ENCODE measurements at places on chromosomes 12 and 14. TPM values are rescaled to one million over a fixed set of nuclear protein-coding genes. Genes with fewer than 3 reads are reported as not detected.

- H3K4me3 ChIP-seq: no peak overlapping the region
- no peaks in the 10 kb centered on the region for H3K36me3 ChIP-seq
- no peaks in the 10 kb centered on the region for H3K4me1 ChIP-seq
- H3K27me3 ChIP-seq: no peaks in the 10 kb centered on the region
- H3K27ac ChIP-seq: no peak overlapping the region
Measured at GRCh38 chr12:70962226-70962794, 41.8 kb upstream of the PTPRR start.

SIX6 gene
- not detected for total RNA-seq

DNA sequence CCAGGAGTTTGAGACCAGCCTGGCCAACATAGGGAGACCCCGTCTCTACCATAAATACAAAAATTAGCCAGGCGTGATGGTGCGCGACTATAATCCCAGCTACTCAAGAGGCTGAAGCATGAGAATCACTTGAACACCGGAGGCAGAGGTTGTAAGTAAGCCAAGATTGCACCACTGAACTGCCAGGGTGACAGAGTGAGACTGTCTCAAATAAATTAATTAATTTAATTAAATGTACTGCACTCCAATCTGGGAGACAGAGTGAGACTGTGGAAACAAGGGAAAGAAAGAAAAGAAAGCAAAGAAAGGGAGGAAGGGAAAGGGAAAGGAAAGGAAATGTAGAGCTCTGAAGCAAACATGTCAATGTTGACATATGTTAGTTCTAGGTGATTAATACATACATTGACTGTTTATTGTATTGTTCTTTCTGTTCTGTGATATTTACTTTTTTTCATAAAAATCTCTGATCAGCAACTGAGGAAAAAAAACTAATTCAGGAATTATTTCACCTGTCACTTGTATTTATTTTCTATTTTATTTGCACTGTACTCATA is 99.6 kb downstream of the DENND5B start:
- no peaks in the 10 kb centered on the region for H3K36me3 ChIP-seq
- no peak for DNase-seq
- no peak overlapping the region for H3K27ac ChIP-seq

- DNase-seq: no peak
- no peak overlapping the region for H3K27ac ChIP-seq
- no peaks in the 10 kb centered on the region for H3K36me3 ChIP-seq
Measured at GRCh38 chr12:76308866-76309265, 39.3 kb downstream of the BBS10 start.

DNA sequence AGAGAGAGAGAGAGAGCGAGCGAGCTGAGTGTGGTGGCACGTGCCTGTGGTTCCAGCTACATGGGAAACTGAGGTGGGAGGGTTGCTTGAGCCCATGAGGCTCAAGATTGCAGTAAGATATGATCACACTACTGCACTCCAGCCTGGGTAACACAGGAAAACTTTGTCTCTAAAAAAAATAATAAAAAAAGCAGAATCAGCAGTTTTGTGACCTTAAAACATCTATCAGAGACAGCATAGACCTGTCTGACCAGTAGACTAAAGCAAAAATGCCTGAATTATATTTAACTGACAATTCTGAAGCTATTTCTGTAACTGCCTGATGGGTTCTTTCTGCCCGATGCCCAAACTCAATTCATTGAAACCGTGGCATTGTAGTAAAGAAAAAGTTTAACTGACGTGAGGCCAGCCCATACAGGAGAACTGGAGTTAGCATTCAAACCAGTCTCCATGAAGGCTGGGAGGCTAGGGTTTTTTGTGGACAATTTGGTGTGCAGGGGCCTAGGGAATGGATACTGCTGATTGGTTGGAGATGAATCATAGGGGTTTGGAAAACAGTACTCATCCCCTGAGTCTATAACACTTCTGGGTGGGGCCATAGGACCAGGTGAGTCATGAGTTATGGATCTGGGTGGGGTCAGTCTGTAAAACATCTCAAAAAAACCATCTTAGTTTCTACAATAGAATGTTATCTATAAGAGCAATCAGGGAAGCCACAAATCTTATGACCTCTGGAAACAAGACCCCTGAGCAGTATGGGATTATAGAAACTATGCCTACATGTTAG is 8.0 kb upstream of the RASSF8 start:
- no peak overlapping the region for H3K4me3 ChIP-seq
- no peaks in the 10 kb centered on the region for H3K36me3 ChIP-seq
- no peak overlapping the region for H3K27ac ChIP-seq
- DNase-seq: no peak

KRT75 gene
- total RNA-seq: not detected

- no peaks in the 10 kb centered on the region for H3K36me3 ChIP-seq
- no peak overlapping the region for H3K4me3 ChIP-seq
- peak; percentile 70 for DNase-seq
- H3K4me1 ChIP-seq: peaks cover 11% of the 10 kb centered on the region
Measured at GRCh38 chr12:57124261-57124877, 3.9 kb upstream of the LRP1 start.

GRCh38 chr14:22558221-22558913 is 30.7 kb downstream of the DAD1 start:
- no peaks in the 10 kb centered on the region for H3K36me3 ChIP-seq
- no peaks in the 10 kb centered on the region for H3K27me3 ChIP-seq
- peak; percentile 56 for DNase-seq

SMCO2 gene
- not detected for total RNA-seq

GRCh38 chr14:39228509-39229221 is 5.0 kb upstream of the MIA2 start:
- DNase-seq: no peak
- no peaks in the 10 kb centered on the region for H3K27me3 ChIP-seq
- peak overlapping the region; percentile 18 for H3K27ac ChIP-seq
- H3K4me3 ChIP-seq: no peak overlapping the region
- no peaks in the 10 kb centered on the region for H3K36me3 ChIP-seq

GRCh38 chr14:75553157-75553556 is 25.3 kb upstream of the FLVCR2 start:
- no peak overlapping the region for H3K4me3 ChIP-seq
- no peaks in the 10 kb centered on the region for H3K27me3 ChIP-seq
- no peaks in the 10 kb centered on the region for H3K4me1 ChIP-seq

- H3K4me3 ChIP-seq: no peak overlapping the region
- no peak overlapping the region for H3K27ac ChIP-seq
- no peaks in the 10 kb centered on the region for H3K36me3 ChIP-seq
Measured at GRCh38 chr12:1130164-1130563, 139.1 kb downstream of the ERC1 start.

GRCh38 chr14:76720382-76720813 is 40.9 kb upstream of the VASH1 start:
- H3K36me3 ChIP-seq: no peaks in the 10 kb centered on the region
- no peak overlapping the region for H3K27ac ChIP-seq
- H3K4me3 ChIP-seq: no peak overlapping the region
- no peak for DNase-seq
- H3K4me1 ChIP-seq: peaks cover 6% of the 10 kb centered on the region
- H3K27me3 ChIP-seq: no peaks in the 10 kb centered on the region

ZNF10 gene
- total RNA-seq: 5.6 TPM

DNA sequence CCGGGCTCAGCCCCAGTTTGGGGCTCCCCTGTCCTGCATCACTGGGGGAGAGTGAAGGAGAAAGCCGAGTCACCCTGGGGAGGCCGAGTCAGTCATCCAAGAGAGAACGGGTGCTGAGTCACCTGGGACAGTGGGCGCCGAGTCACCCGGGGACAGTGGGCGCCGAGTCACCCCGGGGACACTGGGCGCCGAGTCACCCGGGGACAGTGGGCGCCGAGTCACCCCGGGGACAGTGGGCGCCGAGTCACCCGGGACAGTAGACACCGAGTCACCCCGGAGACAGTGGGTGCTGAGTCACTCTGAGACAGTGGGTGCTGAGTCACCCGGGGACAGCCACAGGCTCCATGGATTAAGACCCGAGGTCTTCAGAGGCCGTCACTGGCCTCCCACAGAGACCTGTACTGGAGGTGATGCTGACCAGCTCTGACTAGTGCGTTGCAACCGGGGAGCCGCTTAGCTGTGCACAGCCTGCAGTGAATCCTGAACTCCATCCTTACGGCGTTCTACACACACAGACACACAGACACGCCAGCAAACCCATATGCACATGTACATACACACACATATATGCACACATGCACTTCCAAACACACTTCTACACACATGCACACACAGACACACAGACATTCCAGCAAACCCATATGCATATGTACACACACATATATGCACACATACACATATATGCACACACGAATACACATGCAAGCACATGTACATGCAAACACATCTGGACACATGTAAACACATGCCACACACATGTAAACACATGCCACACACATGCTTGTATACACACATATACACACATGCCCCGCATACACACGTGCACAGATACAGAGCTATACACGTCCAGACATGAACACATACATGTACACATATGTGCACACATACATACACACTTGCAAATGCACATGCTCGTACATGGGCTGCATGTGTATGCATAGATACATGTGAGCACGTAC is 64.9 kb upstream of the GALNT9 start:
- no peak overlapping the region for H3K27ac ChIP-seq
- H3K4me3 ChIP-seq: no peak overlapping the region
- H3K36me3 ChIP-seq: no peaks in the 10 kb centered on the region

DNA sequence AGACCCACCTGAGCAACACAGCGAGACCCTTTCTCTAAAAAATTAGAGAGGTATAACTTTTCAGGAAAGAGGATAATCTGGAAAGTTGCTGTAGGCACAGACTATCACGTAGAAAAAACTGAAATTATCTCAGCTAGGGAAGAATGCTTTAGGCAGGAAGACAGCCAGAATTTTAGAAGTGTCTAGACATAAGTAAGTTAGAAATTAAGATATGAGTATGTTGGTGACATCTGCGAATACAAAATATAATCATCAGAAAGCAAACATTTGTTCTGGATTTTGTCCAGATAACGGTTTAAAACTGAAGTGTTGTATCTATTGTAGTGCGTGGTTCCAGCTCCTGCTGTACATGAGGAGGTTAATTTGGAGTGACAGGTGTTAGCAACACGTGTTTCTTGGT is 123.2 kb downstream of the FBXL14 start:
- DNase-seq: no peak
- no peaks in the 10 kb centered on the region for H3K27me3 ChIP-seq
- H3K4me3 ChIP-seq: no peak overlapping the region
- H3K4me1 ChIP-seq: peaks cover 20% of the 10 kb centered on the region

MYO1H gene
- not detected for total RNA-seq

DNA sequence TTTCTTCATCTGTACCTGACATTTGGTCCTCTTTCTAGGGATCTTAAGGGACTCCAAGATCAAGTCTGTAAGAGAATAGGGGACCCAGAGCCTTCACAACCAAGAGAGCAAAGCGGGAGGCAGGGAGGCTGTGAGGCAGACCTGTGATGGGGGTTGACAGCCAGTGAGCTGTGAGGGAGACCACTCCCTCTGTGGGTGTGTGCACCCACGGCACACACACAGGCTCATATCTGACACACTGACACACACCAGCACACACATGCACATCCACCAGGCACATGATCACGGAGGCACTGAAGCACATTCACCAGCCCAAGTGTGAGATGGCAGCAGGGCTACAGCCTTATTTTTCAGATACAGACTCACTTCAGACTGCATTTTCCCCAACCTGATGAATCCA is 55.2 kb downstream of the SPTB start:
- no peak for DNase-seq
- no peak overlapping the region for H3K27ac ChIP-seq
- no peaks in the 10 kb centered on the region for H3K36me3 ChIP-seq
- peaks cover 4% of the 10 kb centered on the region for H3K27me3 ChIP-seq
- peaks cover 7% of the 10 kb centered on the region for H3K4me1 ChIP-seq

- H3K27ac ChIP-seq: no peak overlapping the region
- H3K4me3 ChIP-seq: no peak overlapping the region
- DNase-seq: no peak
- H3K27me3 ChIP-seq: no peaks in the 10 kb centered on the region
- no peaks in the 10 kb centered on the region for H3K36me3 ChIP-seq
Measured at GRCh38 chr12:67980391-67980790, 8.9 kb upstream of the IFNG-AS1 start.

GRCh38 chr14:32397861-32398640 is 69.0 kb downstream of the AKAP6 start:
- H3K36me3 ChIP-seq: no peaks in the 10 kb centered on the region
- H3K4me3 ChIP-seq: no peak overlapping the region
- no peak for DNase-seq

- H3K36me3 ChIP-seq: no peaks in the 10 kb centered on the region
- no peaks in the 10 kb centered on the region for H3K4me1 ChIP-seq
- no peak overlapping the region for H3K4me3 ChIP-seq
- no peak overlapping the region for H3K27ac ChIP-seq
- no peaks in the 10 kb centered on the region for H3K27me3 ChIP-seq
Measured at GRCh38 chr12:113875691-113876090, 90.4 kb downstream of the RBM19 start.

DNA sequence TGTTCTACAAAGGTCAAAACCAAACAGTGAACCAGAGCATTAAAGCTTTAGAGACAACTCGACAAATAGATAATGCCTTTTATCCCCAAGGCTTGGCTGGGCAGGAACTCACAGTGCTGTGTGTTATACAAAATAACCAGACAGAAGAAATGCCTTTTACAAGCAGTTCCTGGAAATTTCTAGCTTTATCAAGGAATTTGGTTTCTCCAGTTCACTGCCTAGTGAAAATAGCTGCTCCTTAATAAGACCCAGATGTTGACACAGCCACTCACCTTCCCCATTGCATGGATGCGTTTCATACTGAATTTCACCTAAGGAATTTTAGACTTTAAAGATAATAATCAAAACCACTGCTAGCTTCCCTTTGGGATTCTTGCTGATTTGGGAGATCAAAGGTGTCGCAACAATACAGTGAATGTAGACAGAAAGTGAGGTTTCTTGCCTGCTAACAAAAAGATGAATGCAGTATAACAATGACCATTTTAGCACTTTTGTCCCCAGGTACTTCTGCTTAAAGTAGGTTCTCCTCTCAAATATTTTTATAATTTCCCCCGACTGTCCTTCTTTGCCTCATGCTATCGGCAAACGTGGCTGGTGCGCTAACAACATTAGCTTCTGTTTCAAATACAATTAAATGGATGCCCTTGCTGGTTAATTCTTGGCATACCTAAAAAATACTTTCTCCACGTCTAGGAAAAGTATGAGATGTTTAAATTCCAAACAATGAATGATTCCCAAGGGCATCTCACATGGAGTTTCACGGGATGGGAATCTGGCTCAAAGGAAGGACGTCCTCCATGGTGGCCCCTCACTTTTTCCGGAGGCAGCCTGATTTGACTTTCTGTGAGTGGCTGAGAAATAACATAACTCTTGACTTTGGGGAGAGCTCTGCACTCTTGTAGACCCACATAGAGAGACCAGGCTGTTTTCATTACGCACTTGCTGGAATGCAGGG is 162.4 kb downstream of the C12orf75 start:
- no peak overlapping the region for H3K27ac ChIP-seq
- DNase-seq: no peak
- H3K36me3 ChIP-seq: no peaks in the 10 kb centered on the region
- no peaks in the 10 kb centered on the region for H3K27me3 ChIP-seq
- no peak overlapping the region for H3K4me3 ChIP-seq

DNA sequence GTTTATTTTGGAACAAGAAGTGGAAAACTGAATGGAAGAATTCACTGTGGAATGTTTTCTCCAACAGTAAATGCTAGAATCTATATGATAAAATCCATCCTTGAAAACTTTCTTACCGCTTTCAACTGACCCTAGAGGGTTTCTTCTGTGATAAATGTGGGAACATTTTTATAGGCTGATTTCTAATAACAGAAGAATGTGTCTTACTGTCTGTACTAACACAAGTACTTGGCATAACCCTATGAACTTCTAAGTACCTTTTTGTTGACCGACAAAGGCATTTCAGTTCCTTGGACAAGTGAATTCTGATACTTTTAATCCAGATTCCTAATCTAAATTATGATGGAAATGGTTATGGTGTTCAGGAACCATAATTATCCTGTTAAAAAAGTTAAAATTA is 1109.7 kb upstream of the FLRT2 start:
- H3K4me3 ChIP-seq: no peak overlapping the region
- no peak for DNase-seq
- no peaks in the 10 kb centered on the region for H3K27me3 ChIP-seq
- H3K36me3 ChIP-seq: no peaks in the 10 kb centered on the region
- no peak overlapping the region for H3K27ac ChIP-seq
- H3K4me1 ChIP-seq: no peaks in the 10 kb centered on the region
